NCI-H1048 (cell line): ENCODE measurements at places on chromosomes 3 and 15.
A peak's percentile ranks its signal among the peaks of the same experiment; 100 is the strongest.

DNA sequence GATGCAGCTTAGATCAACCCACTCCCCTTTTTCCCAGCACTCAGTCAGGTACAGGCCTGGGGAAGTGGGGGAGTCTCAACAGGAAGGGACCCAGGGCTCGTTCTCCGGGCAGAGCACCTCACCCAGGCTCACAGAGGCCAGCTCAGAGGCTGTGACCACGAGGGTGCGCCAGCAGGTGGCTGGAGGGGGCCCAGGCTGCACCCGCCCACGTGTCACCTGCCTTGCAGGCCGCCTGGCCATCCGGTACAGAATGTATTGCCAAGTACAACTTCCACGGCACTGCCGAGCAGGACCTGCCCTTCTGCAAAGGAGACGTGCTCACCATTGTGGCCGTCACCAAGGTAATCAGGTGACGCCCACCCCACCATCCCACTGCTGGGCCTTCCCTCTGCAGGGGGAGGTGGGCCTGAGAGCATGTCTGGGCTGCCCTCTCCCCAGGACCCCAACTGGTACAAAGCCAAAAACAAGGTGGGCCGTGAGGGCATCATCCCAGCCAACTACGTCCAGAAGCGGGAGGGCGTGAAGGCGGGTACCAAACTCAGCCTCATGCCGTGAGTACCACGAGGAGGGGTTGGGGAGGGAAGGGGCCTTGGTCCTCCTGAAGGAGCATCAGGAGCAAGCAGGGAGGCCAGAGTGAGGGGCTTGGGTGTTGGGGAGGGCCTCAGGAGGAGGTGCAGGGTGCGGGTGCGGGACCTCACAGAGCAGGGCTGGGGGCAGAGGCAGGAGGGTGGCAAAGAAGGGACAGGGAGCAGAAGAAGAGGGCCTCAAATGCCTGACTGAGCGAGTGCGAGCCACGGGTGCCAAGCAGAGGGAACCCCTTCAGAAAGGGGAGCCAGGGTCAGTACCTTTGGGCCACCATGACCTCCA lies 14.0 kb upstream of the LMAN1L start:
- no peak for DNase-seq

- DNase-seq, result no peak
These were observed 41.4 kb downstream of the ROBO2 start for GRCh38 chr3:77081240-77081661.

- no peak for DNase-seq
These were observed 124.7 kb downstream of the NEDD4 start for GRCh38 chr15:55868707-55869106.

GRCh38 chr3:38127611-38128302 lies 9.2 kb downstream of the ACAA1 start:
- DNase-seq, result no peak

GRCh38 chr3:135213213-135213612 lies 418.2 kb downstream of the EPHB1 start:
- no peak for DNase-seq

GRCh38 chr15:73900095-73900712 lies 26.1 kb upstream of the LOXL1 start:
- DNase-seq, result no peak

DNA sequence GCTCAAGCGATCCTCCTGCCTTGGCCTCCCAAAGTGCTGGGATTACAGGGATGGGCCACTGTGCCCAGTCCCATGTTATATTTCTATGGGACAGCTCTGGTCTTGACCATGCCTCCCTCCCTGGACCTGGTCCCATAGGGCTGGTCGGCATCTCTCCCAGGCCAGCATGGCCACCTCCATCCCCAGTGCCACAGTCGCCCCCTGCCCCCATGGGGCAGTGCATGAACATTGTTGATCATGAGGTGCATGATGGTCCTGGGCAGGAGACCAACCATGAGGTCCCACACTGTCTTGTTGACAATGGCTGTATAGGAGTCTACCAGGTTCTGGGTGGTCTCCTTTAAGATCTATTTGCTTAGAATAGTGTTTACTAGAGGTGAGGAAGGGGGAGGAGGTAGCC lies 6.5 kb downstream of the RPS17 start:
- no peak for DNase-seq

DNA sequence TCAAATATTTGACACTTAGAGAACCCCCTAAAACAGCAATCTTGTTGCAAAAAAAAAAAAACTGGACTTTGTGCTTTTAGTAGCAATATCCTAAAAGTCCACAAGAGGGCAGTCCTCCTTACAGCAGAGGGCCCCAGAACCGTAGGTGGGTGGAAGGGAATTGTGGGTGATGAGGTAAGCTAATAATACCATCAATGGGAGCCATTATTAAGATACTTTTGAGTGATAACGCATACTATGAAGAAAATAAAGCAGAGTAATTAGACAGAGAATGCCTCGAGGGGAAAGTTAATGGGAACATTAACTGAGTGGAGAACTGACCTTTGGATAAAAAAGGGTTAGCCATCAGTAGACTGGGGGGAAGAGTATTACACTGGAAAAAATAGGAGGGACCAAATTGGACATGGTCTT lies 229.9 kb downstream of the THRB start:
- DNase-seq, result peak; percentile 27

DNA sequence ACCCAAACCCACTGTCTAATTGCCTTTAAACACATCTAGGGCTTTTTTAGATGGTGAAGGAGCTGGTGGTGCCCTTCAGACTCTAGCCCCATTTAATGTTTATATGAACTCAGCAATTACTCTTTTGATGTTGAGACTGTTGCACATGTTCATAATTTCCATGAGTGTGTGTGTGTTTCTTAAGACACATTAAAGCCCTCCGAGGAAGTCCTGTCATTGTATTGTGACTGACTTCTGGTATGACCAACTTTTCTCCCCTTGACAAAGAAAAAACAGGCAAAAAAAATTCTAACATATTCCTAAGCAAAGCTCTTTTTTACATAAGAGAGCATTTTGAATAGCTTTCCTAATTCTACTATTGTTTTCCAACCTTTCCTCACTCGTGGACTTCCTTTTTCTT lies 91.6 kb downstream of the FLNB start:
- DNase-seq, result no peak

- no peak for DNase-seq
These were observed 81.1 kb upstream of the NEO1 start for GRCh38 chr15:72970933-72971760.

DNA sequence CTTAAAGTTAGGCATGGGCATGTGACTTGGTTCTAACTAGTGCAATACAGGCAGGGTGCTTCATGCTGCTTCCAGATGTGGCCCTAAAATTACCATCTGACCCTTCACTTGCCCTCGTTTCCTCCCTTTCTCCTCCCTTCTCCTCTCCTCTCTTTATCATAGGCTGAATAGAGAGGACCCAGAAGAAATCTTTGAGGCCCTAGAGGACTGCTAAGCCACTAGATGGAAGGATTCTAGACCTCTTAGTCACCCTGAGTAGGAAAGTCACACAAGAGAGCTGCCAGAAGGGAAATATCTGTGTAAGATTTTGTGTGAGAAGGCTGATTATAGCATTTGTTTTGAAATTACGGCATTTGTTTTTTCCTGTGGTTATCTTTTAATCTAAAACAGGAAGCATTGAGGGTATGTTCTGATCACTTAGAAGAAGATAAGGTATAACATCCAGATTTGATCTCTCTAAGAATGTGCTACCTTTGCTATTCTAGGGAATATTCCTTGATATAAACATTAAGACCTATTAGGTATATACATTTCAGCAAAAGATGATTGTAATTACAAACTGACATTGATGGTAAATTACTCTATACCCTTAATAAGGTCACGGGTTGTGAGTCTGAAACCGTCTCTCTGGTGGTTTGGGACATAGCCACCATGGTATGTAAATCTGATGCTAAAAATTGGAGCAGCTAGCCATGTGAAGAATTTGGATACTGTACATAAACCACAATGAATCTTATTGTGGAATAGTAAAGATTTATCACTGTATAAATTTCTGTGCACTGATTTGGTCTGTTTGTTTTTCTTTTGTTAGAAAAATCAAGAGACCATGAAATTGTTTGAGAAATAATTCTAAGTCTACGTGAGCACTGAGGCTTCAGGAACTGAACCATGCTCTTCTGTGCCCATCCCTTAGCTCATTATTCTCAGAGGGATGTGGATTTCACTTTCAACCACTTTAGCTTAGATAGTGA lies 84.1 kb downstream of the TP63 start:
- DNase-seq, result no peak

GRCh38 chr3:46667061-46667621 lies 26.3 kb downstream of the ALS2CL start:
- no peak for DNase-seq

- DNase-seq, result no peak
These were observed 1.9 kb downstream of the TCF12 start for GRCh38 chr15:56920367-56920627.

- no peak for DNase-seq
These were observed 249.5 kb downstream of the NAALADL2 start for GRCh38 chr3:175108613-175109151.

GRCh38 chr15:61764981-61765380 lies 295.3 kb downstream of the VPS13C start:
- DNase-seq, result no peak

- no peak for DNase-seq
These were observed 42.7 kb upstream of the BLM start for GRCh38 chr15:90674476-90674875.

DNA sequence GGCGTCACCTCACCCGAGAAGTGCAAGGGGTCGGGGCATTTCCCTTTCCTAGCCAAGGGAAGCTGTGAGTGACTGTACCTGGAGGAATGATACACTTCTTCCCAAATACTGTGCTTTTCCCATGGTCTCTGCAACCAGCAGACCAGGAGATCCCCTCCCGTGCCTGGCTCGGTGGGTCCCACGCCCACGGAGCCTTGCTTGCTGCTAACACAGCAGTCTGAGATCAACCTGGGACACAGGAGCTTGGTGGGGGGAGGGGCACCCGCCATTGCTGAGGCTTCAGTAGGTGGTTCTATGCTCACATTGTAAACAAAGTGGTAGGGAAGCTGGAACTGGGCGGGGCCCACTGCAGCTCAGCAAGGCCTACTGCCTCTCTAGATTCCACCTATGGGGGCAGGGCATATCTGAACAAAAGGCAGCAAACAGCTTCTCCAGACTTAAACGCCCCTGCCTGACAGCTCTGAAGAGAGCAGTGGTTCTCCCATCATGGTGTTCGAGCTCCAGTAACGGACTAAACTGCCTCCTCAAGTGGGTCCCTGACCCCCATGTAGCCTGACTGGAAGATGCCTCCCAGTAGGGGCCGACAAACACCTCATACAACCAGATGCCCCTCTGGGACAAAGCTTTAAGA lies 31.4 kb upstream of the ABHD5 start:
- no peak for DNase-seq

DNA sequence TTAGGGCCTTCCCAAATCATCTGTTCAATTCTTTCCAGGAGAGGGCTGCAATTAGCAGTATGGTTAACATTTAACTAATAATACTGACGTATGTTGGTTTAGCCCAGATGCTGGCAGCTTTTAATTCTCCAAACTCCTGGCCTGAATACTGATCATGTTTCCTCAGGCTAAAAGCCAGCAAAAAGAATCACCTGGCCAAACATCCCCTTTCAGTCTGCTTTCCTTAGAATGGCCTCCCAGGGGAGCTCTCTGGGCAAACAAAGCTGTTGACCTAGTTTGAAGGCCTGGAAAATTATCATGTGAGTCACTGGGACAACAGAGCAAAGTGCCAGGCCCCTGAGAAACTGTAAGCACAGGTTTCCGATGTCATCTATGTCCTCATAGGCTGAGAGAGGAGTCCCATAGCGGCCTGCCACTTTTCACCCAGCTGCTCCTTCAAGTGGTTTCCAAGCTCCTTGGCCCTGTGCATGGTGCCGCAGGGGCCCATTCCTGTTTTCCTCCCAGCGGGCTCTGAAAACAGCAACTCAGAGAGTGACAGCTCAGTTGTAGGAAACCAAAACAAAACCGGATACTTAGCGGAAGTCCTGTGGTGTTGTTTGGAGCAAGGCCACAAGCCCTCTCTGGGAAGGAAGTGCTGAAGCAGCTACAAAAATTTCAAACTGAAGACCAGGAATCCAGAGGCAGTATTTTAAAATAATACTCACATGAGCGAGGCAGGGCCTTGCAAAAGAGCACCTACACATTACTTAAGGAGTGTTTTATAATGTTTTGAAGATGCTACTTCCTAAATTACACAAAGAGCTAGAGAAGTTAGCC lies 36.5 kb upstream of the RAB11A start:
- DNase-seq, result no peak

- no peak for DNase-seq
These were observed 84.7 kb downstream of the MYO9A start for GRCh38 chr15:72033285-72033684.

DNA sequence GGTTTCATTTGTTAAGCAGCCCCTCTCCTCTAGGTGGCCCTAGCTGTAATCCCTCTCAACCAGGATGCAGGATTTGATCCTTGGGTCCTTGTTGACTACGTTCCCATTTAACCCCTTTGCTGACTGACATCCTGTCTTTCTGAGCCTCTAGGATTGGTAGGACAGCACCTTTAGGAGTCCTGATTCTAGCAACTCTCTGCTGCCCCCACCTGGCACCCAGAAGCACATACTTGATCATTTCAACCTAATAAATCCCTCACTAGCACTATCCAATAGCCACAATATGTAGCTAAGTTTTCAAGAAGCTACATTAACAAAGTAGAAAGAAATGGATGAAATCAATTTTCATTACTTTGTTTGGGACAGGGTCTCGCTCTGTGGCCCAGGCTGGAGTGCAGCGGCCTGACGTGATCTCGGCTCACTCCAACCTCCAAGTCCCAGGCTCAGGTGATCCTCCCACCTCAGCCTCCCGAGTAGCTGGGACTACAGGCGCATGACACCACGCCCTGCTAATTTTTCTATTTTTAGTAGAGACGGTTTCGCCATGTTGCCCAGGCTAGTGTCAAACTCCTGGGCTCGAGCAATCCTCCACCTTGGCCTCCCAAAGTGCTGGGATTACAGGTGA lies 28.3 kb downstream of the RSL24D1 start:
- peak; percentile 28 for DNase-seq

DNA sequence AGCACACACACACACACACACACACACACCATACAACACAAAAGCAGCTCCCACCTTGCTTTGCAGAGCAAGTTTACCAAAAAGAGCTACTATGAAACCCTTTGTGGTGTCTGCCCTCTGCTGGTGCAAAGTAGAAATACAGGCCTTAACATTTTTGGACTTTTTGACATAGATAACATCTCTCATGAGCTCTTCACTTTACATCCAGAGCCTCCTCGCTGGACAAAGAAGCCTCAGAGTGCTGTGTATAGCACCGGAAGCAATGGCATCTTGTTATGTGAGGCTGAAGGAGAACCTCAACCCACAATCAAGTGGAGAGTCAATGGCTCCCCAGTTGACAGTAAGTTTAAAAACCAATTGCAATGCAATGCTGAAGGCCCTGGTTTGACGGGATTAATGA lies 157.9 kb downstream of the CHL1 start:
- peak; percentile 15 for DNase-seq

DNA sequence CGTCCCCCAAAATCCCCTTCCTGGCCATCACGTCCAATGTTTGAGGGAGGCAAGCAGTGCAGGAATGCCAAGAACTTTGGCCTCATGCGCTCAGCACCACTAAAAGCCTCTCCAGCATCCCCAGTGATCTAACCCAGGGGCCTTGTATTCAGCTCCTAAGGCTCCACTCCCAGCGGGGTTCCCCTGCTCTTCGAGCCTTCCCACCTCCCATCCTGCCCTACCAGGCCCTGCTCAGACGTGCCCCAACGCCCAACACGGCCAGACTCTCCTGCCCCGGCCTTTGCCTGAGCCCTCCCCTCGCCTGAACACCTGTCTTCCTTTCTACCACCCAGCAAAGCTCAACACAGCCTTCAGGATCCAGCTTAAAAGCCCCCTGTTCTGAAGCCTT lies 30.5 kb downstream of the PLXND1 start:
- no peak for DNase-seq
